ENCODE measurements at places on chromosomes 2 and 18.

DNA sequence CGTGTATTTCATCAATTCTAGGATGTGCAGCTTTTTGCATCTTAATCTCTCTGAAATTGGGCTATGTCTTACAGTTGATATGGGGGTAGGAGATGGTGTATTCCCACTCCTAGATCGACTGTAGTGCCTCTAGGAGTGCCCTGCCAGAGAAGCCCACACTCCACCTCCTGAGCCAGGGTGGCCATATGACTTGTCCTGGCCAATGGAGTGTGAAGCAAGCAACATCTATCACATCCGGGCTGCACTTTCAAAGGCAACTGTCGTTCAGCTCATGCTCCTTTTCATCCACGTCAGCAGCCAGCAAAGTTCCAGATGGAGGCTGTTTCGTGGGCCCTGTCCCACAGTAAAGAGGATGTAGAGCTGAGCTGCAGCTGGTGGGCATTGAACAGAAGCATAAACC is 149.4 kb upstream of the SLC1A4 start:
- no peak for DNase-seq

DNA sequence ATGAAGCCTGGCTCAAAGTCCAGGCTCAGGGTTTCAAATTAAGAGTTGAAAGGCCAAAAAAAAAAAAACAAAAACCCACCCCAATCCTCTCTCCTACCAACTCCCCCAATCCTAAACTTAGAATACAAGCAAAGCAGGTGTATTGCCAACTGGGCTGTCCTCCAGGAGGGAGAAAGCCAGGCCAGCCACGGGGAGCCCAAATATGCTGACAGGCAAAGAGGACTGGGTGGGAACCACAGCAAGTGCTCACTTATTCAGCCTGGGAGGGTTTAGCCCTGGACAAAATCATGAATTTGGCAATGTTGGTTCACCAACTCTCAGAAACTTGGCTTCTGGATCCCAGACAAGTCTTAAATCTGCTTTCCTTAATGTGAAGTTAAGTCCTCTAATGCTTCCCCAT is 36.5 kb downstream of the GKN2 start:
- DNase-seq: no peak

DNA sequence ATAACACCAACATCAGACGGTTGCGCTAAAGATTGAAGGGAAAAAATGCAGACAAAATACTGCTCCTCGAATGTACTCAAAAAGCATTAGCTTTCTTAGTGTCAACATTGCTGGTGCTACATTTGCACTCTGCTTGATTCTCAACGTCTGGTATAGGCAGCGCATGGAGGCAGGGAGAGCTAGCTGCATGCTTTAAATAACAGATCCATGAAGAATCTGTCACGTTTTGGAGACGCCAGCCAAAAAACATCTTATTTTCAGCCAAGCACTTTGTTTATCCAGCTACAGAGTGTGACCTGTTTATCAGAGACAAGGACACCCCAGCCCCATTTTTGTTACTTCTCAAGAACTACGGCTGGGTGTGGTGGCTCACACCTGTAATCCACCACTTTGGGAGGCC is 59.5 kb downstream of the APOB start:
- DNase-seq: no peak

GRCh38 chr2:189629531-189630453 is 31.5 kb upstream of the ASNSD1 start:
- no peak for DNase-seq

DNA sequence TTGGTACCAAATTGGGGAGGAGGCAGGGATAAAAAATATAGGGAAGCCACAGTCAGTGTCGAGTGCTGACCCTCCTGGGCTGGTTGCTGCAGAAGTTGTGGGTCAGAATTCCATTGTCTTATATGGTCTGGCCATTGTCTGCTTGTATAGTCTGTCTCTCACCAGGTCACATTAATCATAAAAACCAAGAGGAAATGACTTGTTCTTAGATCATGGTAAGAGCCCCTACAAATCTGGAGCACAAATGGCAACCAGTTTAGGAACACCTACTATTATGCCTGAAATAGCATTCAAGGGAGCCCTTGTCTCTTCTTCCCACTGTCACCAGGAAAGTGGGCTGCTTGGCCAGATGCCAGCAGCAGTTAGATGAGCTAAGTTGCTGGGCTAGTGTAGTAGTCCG is 119.7 kb upstream of the RMP24 start:
- peak; percentile 41 for DNase-seq

- no peak for DNase-seq
Observed at GRCh38 chr2:101596333-101596732, 101.2 kb upstream of the MAP4K4 start.

DNA sequence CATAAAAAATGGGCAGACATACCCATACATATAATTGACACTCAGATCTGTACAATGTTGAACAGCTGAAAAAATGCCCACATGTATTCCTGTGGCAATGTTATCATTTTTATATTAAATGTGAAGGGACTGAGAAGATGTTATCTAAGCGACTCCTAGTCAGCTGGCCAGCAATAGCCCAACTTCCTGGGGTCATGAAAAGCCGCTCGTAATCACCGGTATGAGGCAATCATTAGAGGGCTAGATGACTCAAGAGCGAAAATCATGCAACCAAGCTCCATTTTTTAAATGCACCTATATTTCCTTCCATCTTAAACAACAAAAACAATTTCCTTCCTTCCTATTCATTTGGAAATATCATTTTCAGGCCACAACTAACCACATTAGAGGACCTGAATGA is 274.6 kb upstream of the CCDC68 start:
- no peak for DNase-seq

DNA sequence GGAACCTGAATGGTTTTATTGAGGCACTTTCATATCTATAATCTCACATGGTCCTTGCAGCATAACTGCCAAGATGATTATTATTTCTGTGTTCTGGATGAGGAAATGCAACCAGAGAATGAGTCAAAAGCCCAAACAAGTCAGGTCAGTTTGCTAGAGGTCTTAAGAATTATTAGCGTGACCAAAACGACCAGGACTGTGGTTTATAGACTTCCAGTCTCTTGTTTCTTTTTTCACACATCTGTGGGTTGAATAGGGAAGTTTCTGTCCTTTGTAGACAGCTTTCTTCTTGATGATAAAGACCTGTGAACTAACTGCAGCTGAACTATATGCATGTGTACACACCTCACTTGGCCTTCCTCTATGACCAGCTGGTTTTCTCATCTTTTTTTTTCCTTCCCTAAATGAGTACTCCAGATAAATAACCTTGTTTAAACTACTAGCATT is 13.9 kb downstream of the ADAM23 start:
- no peak for DNase-seq

DNA sequence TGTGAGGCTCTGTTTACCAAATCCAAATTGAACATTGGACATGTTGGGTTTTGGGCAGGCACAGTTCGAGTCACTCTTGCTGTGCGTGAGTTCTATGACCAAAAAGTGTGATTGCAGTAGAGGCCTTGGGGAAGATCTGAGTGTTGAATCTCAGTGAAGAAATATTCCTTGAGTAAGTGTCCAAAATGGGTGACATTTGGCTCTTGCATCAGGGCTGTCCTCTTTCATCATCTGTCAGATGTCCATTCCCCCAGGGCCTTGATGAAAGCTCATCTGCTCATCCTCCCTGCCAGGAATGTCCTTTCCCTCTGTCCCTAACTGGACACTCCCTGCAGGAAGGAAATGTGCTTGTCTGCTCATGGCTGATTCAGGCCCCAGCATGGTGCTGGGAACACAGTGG is 6.4 kb upstream of the SFTPB start:
- no peak for DNase-seq

DNA sequence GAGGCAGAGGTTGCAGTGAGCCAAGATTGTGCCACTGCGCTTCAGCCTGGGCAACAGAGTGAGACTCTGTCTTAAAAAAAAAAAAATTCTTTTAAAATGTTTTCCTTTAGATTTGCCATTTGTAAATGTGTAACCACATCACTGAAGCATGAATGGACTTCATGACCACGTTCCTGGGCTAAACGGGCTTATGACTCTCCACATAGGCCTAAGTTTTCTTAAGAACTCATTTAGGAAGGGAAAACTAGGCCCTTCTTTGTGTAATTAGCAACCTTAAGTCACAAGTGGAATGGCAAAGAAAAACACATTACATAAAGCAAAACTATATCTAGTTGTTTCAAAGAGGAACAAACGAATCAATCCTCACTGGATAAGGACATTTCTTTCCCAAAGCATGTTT is 99.5 kb downstream of the MEIS1 start:
- DNase-seq: no peak

- DNase-seq: no peak
Observed at GRCh38 chr2:205585449-205586383, 96.6 kb upstream of the NRP2 start.

DNA sequence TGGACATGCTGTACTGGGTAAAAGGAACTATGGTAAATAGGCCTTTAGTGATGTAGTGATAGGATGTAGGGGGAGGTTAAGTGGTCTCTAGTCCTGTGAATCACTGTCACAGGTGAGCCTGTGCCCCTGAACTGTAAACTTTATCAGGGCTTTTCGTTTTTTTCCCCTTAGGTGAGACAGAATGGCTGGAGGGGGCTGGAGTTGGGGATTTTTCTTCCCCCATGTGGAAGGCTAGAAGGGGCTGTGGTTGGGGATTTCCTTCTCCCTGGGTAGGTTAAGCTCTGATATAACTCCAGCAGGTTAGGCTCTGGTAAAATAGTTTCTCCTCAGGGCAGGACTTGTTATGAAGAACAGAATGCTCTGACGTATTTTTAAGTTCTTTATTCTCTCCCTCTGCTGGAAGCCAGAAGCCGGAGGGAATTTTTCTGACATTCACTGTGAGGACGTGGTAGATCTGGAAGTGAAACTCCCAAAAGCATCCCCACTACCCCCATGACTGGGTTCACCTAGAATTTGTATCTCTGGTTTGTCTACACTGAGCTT is 28.5 kb downstream of the PIKFYVE start:
- DNase-seq: no peak

GRCh38 chr18:68604256-68604655 is 110.7 kb downstream of the TMX3 start:
- DNase-seq: no peak

GRCh38 chr2:233312874-233313273 is 5.3 kb downstream of the SAG start:
- no peak for DNase-seq

DNA sequence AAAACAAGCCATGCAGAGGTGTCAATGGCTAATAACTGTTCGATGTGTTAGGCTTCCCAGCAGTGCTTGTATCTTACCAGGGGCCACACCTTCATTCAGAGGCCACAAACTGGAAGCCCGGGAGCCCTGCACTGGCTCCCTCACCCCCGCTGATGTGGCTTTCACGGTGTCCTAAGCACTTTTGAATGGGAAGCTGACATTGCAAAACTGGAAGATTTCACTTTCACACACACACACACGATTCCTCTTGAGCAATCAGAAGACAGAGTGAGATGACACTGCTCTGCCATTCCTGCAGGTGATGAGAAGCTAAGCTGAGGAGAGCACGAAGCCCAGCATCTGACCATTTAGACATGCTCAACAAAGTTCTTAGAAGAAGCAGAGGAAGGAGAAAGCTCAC is 8.6 kb upstream of the ZNF407 start:
- no peak for DNase-seq

GRCh38 chr2:5970347-5970746 is 278.2 kb downstream of the SOX11 start:
- no peak for DNase-seq

GRCh38 chr2:176432434-176432833 is 163.2 kb downstream of the MTX2 start:
- DNase-seq: no peak

- no peak for DNase-seq
Observed at GRCh38 chr2:181126311-181126868, 146.0 kb downstream of the UBE2E3 start.

GRCh38 chr18:31199190-31199769 is 36.6 kb upstream of the DSC1 start:
- DNase-seq: no peak

DNA sequence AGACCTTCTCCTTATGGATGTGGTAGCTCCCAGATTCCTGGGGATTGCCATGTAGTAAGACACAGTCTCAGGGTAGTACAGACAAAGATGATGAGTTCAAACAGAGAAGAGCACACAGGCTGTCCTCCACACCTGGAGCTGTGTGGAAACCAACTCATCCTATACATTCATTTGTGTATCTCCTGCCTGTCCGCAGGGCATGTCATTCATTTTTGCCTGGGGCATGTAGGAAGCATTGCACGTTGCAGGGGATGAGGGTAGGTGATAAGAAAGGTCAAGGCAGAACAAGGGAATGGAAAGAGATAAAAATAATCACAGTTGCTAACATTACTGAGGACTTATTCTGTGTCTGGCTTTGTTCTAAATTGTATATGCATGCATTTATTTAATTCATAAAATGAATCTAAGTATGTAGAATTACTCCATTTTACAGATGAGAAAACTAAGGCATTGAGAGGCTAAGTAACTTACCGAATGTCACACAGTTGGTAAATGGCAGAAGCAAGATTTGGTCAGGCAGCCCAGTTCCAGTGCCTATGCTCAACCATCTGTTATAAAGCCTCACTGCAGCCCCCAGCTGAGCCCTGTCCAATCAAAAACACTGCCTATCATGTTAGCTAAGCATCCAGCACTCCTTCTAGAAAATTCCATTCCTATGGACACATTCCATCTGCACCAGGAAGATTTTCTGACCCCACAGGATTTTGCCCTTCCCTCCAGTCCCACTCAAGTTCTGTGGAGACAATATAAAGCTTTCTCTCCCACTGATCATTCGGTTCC is 81.0 kb downstream of the SUMO1 start:
- DNase-seq: no peak

DNA sequence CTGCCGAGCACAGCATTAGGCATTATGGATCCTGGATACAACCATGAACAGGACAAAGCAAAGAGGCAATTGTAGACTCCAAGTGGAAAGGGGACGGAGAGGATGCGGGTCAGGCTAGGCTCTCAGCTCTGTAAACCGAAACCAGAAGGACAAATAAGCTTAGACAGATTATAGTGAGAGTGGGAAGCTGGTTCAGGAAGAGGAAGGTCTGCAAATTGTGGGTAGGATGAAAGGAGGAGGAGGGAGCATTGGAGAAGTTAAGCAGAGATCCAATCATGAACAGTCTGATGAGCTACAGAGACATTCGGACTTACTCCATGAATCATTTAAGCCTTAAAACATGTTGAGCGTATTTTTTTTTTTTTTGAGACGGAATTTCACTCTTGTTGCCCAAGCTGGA is 3.0 kb downstream of the MSH6 start:
- DNase-seq: no peak
